Hematopoietic multipotent progenitor cell treated with erythropoietin and hydrocortisone succinate and interleukin-3 and kit ligand, for 15 days (in vitro differentiated cells): ENCODE measurements at places on chromosomes 1 and 21.

DNA sequence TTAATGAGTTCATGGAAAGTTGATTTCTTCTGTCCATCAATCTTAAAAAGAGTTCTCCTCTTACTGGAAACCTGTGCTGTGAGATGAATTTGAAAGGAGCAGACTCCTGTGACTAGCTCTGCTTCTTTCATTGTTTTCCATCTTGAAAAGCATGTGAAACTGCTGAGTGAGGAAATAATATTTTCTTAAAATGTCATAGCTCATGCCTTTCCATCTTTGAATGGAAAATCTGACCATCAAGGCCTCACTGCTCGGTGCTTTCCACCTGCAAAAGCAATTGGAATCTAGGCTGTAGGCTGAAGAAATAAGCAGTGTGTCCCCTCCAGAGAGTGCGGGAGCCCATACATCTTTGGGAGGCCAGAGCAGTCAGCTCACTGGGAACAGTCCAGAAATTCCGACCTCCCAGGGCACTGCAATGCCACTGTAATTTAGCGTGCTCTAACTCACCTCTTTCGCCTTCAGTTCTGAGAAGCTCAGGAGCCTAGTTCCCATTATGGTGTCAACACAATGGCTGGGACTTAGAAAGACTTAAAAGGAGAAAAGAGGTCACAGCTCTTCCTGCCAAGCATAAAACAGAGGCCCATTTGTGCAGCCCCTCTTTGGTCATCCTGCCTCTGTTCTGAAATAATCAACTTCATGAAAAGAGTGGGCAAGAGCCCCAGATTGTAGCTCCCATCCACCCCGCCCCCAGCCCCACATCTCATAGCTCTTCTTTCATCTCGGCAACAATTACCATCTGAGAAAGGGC, 50.4 kb upstream of the F3 start:
- DNase-seq, result no peak

DNA sequence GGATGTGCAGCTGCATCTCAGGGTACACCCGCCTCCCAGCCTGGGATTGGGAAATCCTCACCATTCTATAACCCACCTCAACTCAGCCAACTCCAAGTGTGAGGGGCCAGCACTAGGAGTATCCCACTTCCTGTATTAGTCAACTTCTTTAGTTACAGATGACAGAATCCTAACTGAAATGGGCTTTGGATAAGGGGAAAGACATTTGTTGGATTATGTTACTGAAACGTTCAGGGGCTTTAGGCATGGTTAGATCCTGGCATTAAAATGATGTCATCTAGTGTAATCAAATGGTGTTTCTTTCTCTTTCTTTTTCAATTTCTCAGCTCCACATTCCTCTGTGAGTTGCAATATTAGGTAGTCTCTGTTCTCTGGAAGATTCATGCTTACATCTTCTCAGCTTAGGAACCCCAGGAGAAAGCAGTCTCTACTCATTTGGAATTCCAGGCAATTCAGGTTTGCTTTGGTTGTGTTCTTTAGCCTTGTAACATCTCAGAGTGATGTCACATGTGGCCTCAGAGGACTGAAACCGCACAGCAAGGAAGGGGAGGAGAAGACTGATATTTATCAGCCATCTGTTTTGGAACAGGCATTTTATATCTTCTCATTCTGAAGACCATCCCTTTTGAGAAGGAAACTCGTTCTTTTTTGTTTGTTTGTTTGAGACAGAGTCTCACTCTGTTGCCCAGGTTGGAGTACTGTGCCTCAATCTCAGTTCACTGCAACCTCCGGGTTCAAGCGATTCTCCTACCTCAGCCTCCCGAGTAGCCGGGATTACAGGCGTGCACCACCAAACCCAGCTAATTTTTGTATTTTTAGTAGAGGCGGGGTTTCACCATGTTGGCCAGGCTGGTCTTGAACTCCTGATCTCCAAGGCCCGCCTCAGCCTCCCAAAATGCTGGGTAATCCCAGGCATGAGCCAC, 18.9 kb upstream of the TMEM54 start:
- no peak for DNase-seq

GRCh38 chr1:207268337-207268736, 53.1 kb upstream of the CD55 start:
- DNase-seq, result no peak

GRCh38 chr21:44263221-44263760, 1.6 kb upstream of the DNMT3L start:
- no peak for DNase-seq
